ENCODE measurements at places on chromosomes 11 and 22.
A peak's percentile ranks its signal among the peaks of the same experiment; 100 is the strongest.

GRCh38 chr22:39818094-39818493 lies 75.5 kb downstream of the ENTHD1 start:
- no peak for DNase-seq

DNA sequence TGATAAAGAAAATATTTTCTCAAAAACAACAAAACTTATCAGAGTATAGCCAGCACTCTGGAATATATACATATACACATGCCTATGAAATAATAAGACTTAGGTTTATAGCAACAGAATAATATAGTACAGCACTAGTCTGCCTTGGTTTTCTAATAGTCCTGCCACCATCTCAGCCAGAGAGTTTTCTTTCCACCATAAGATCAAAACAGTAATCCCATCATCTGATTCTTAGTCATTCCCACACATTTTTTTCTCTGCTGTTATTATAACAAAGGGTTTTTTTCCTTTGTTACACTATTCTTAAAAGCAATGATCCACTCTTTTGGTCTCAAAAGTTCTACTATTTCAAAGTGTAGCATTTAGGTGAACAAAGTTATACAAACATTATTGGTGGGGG lies 15.1 kb downstream of the MTMR2 start:
- no peak for DNase-seq

GRCh38 chr11:108887436-108888238 lies 222.8 kb downstream of the DDX10 start:
- no peak for DNase-seq

GRCh38 chr11:68525930-68526329 lies 65.4 kb downstream of the PPP6R3 start:
- DNase-seq: no peak

GRCh38 chr11:104654181-104654813 lies 244.0 kb downstream of the CASP12 start:
- no peak for DNase-seq

GRCh38 chr11:1656061-1656441 lies 26.5 kb downstream of the KRTAP5-5 start:
- no peak for DNase-seq

- DNase-seq: no peak
Measured at GRCh38 chr11:38990841-38991240, 2392.8 kb upstream of the RAG2 start.

- no peak for DNase-seq
Measured at GRCh38 chr11:71265559-71266092, 13.2 kb upstream of the SHANK2 start.

DNA sequence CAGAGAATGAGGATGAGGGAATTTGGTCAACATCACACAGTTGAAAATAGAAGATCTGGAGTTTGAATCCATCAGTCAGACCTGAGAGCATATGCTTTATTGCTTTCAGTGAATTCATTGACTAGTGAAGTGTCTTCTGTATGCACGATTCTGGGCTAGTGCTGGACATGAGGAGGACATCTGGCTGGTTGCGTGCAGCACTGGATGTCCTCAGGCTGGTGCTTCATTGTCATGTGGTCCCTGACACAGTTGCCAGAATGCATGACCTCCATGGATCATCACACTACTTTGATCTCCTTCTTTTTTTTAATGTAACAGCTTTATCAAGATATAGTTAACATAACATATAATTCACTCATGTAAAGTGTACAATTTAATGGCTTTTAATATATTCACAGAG lies 44.5 kb upstream of the MMP7 start:
- no peak for DNase-seq

- peak; percentile 22 for DNase-seq
Measured at GRCh38 chr22:18078329-18079041, 695 bp downstream of the PEX26 start.

GRCh38 chr11:133166662-133167061 lies 365.6 kb downstream of the OPCML start:
- DNase-seq: no peak

DNA sequence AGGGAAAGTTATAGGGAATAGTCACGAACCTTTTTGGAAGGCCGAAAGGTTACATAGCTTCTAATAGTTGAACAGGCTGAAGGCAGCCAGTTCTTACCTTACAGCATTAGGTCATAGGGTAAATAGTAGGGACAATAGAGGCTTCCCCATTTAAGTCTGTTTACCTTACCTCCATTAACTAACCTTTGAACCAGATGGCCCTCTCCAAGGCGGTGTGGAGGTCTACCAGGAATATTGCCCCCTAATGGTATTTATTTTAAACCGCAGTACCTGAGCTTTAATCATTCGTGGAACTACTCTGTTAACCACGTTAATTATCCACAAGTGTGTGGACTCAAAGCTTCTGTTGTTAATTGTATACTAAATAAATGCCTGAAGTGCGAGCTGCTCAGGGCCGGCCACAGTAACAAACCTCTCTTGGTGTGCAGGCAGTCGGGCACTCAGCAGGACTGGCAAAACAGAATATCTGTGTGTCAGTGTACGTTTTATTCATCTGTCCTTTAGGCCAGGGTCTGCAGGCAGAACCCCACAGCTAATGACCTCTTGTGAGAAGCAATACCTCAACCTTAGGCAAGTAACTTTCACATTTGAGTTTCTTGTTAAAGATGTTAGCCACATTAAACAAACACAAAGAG lies 81.7 kb downstream of the PRCP start:
- DNase-seq: no peak

GRCh38 chr11:68309621-68310185 lies 2.7 kb upstream of the LRP5 start:
- no peak for DNase-seq

- no peak for DNase-seq
Measured at GRCh38 chr11:7844986-7845385, 48.2 kb upstream of the OR5P2 start.

- DNase-seq: no peak
Measured at GRCh38 chr11:43905813-43906241, 25.2 kb downstream of the ALKBH3 start.

DNA sequence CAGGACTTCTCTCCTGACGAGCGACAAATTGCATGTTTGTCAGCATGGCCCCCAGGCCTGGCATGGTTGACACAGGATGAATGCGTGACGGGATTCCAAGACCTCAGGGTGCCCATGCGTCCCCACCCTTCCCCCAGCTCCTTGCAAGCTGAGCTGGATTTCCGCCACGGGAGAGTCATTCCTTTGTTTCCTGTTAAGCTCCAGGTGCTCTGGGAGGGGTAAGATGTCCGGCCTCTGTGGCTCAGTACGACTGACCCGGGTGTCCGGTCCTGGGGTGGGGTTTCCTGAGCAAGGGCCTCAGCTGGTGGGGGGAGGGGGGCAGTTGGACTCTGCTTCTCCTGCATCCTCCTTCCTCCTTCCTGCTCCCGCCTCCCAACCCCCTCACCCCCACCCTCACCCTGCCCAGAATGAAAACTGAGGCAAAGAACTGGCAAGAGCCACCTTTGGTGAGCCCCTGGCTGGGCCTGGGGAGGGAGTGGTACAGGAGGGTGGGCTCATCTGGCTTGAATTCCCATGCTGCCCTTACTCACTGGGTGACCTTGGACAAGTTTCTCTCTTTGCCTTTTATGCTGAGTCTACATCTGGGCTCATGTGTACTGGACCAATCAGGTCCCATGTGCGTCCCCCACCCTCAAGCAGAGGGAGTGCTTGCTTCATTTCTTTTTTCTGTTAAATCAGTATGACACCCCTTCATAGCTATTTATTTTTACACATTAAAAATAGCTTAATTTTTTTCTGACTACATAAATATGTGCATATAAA lies 2.5 kb downstream of the CDC42EP2 start:
- DNase-seq: no peak

DNA sequence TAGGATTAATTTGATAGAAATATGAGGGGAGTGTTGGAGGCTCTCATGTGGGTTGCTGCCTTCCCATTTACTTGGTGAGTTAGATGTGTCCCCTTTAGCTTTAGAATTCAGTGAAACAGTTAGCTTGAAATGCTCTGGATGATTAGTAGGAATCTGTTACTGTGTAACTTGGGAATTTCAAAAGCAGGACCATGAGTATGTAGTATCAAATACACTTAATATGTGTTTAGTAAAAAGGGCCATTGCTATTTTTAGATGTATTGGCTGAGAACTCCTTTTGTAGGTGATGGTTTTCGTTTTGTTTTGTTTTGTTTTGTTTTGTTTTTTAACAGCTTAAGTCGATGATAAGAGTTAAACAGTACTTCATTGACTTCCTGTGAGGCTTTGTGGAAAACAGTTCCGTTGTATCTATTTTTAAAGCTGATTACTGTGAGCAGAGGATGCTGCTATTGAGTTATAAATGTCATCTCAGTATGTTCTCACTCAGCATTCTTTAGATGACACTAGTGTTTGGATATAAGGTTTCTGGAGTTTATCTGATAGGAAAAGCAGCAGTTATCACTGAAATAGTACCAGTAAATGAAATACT lies 53.5 kb downstream of the MCAM start:
- DNase-seq: no peak

GRCh38 chr11:36791957-36792356 lies 193.9 kb upstream of the RAG2 start:
- DNase-seq: no peak

GRCh38 chr11:17476317-17477083 lies at the start of gene ABCC8:
TSS of gene ABCC8 (minus strand) at chr11:17476845. CDS start at chr11:17476776, 69 bp downstream.
- DNase-seq: no peak

- no peak for DNase-seq
Measured at GRCh38 chr11:63793161-63793560, 20.1 kb upstream of the SPINDOC start.

GRCh38 chr22:33920197-33920540 lies at the start of gene LARGE1:
TSS of gene LARGE1 (minus strand) at chr22:33920476.
- no peak for DNase-seq

GRCh38 chr22:44382116-44383038 lies 69.6 kb upstream of the SHISAL1 start:
- no peak for DNase-seq

- no peak for DNase-seq
Measured at GRCh38 chr11:80856066-80856465, 1415.2 kb upstream of the TENM4 start.

GRCh38 chr22:41106122-41106968 lies 14.0 kb downstream of the EP300 start:
- no peak for DNase-seq

DNA sequence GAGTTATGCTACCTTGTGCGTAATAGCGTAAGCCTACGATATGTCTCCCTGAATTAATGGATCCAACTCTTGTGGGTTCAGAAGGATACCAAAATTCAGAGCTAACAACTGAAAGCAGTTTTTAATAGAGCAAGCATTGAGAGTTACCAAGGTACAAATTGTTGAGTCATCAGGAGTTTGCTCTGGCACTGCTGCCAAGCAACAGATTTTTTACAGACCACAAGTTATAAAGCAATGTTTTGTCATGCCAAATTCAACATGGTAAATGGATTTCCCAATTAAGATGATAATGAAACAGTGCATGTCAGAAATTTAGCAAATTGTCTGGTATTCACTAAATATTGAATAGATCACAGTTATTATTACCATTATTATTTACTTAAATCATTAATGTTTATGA lies 295.6 kb downstream of the NELL1 start:
- DNase-seq: no peak

GRCh38 chr11:6610591-6610990 lies 1.4 kb downstream of the TAF10 start:
- no peak for DNase-seq

GRCh38 chr11:72202571-72202970 lies 10.6 kb downstream of the FOLR1 start:
- no peak for DNase-seq

DNA sequence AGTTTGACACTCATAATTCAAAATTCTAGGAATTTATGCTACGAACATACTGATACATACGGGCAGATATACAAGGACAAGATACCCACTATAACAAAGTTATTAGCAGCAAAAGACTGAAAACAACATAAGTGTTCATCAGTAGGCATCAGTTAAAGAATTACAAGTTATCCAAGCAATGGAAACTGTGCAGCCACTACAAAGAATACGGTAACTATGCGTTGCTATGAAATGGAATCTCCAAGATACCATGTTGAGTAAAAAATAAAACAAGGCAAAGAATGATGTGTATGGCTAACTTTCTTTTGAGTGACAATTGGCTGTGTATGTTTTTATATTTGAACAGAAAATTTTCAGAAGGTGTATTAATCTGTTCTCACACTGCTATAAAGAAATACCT lies 151.7 kb downstream of the ADAMTS15 start:
- DNase-seq: no peak

Data from activated CD4-positive, alpha-beta T cell treated with anti-CD3 and anti-CD28 coated beads for 4 hours (primary cell).